ENCODE measurements at places on chromosomes 3 and 15.
A peak's percentile ranks its signal among the peaks of the same experiment; 100 is the strongest.

DNA sequence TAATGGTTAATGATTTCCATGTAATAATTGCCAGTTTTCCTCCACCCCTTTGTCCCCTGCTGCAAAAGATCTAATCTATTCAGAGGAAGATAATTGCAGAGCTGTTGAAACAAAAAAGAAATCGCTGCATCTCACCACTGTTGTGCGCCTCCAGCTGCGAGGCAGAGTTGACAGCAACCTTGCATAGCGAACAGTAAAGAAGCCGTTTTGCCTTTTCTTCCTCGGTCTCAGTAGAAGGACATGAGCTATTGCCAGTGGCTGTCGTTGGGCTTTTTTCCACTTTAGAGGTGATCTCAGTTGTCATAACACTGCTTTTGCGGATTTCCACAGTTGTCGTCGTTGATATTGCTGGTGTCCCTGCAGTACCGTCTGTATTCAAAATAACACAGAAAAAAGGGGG, 314.2 kb downstream of the ZNF385D start:
- DNase-seq = no peak

GRCh38 chr15:69055251-69055650, 40.8 kb downstream of the NOX5 start:
- no peak for DNase-seq

DNA sequence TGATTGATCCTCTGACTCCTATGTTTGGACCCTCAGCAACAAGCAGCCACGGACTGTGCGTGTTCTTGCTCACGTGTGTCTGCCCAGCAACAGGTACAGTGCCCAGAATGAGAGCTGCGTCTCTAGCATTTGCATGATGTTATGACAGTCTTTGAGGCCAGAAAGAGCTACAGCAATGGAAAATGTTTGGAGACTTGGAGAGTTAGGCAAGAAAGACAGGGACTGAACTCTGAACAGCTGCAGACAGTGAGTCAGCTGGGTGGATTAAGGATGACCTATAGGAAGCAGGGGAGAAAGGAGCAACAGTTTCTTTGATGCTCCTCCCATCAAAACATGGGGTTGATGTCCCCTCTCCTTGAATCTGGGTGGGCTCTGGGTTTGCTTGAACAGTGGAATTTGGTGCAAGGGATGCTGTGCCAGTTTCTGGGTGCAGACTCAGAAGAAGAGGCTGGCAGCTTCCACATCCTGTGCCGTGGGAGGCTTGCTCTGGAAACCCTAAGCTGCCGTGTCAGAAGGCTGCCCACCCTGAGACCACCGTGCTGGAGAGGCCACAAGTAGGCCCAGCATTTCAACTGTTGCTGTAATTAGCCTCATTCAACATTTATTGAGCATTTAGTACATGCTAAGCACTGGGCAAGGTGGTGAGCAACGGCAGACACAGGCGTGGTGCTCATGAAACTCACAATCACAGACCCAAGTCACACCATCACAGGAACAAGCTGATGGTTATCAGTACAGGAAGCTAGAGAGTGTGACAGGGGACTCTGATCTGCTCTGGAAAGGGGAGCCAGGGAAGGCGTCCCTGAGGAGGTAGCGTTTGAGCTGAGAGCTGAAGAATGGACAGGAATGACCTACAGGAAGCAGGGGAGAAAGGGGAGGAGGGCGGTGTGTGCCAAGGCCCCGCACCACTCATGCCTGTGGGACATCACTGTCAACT, 21.7 kb downstream of the CCR9 start:
- peak; percentile 48 for DNase-seq

- DNase-seq = no peak
Observed at GRCh38 chr3:6640907-6641306, 220.0 kb upstream of the GRM7 start.

DNA sequence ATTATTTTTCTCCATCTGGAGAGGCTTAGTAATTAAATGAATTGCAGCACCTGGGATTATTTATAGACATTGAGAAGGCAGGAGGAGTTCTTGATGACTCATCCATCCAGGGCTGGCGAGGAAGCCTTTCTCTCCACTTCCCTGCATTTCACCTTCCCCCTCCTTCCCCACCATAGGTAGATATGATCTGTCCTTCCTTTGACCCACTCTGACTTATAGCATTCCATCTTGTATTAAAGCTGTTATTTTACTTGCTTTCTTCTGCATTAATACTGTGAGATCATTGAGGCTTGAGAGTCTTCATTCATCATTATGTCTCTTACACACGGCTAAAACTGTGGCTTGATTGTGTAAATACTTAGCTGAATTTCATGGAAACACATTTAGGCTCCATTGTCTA, 288.8 kb downstream of the FEZF2 start:
- DNase-seq = peak; percentile 64

DNA sequence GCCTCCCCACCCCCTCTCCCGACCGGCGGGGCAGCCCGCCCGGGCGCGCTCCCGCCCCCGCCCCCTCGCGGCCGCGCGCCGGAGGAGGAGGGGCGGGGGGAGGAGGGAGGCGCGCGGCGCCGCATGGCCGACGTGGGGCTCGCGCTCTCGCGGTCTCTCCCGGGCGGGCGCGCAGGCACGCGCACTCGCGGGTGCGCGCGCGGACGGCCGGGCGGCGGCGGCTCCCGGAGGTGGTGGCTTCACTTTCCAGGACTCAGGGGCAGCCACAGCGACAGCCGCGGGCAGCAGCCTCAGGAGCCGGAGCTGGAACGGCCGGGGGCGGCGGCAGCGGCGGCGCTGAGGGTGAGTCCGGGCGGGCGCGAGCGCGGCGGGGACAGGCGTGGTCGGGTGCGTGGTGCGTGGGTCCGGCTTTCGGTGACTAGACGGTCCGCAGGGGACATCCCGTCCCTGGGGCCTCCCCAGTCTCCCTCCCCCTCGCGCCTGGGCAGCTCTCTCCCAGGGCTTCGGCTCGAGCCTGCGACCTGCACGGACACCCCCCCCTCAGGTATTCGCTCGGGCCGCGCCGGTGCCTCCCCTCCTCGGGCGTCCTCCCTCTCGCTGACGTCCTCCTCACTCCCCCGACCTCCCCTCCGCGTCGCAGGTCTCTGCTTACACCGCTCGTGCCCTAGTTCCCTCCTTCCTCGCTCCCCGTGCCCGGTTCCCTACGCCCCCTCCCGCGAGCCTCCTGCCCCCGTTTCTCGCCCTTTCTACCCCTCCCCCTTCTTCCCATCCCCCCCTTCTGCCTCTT, at the start of gene UBE2E2:
Gene UBE2E2, plus strand, starts transcription at position 407 of the 787 bp plus-strand sequence.
- peak; percentile 58 for DNase-seq

DNA sequence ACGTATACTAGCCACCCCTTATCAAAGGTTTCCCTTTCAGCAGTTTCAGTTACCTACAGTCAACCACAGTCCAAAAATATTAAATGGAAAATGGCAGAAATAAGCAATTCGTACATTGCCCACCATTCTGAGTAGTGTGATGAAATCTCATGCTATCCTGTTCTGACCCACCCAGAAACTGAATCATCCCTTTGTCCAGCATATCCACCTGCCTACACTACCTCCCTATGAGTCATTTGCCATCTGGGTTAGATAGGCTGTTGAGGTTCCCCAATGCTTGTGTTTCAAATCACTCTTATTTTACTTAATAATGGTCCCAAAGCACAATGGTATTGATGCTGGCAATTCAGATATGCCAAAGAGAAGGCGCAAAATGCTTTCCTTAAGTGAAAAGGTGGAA, 15.3 kb upstream of the PHC3 start:
- peak; percentile 1 for DNase-seq

DNA sequence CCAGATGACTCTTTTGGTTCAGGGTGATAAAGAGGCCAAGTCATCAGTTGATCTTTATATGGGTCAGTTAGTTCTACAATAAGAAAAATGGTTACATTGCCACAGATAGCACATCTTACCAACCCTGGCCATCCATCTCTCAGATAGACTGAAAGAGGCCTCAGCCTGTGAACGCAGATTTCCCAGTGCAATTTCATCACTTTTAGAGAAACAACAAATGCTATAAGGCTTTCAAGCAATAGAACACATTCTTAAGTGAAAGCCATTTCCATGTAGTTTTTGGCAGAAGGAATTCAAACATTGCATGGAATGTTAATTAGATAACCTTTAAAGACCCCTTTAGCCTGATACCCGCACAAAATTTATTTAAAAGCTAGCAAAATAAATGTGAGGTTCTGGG, 200.6 kb upstream of the ZBTB20 start:
- DNase-seq = no peak

DNA sequence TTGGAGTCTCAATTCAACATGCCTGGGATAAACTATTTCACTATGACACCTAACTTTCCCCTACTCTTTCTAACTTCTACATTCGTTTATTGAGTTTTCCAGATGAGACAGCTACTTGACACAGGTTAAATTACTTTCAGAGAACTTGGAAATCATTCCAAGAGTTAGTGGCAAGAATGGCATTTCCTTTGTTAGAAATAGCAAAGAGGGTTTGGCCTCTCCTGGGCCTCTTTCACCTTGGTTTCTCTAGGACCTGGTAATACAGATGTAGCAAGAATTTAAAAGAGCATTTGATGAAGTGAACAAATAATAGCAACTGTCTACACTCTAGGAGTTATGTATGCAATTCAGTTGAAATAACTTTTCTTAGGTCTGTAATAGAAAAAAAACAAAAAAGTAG, 748.9 kb downstream of the MECOM start:
- DNase-seq = peak; percentile 29

- DNase-seq = no peak
Observed at GRCh38 chr3:36309092-36309491, 71.2 kb upstream of the STAC start.

- no peak for DNase-seq
Observed at GRCh38 chr3:90069748-90070147, 962.3 kb downstream of the EPHA3 start.

DNA sequence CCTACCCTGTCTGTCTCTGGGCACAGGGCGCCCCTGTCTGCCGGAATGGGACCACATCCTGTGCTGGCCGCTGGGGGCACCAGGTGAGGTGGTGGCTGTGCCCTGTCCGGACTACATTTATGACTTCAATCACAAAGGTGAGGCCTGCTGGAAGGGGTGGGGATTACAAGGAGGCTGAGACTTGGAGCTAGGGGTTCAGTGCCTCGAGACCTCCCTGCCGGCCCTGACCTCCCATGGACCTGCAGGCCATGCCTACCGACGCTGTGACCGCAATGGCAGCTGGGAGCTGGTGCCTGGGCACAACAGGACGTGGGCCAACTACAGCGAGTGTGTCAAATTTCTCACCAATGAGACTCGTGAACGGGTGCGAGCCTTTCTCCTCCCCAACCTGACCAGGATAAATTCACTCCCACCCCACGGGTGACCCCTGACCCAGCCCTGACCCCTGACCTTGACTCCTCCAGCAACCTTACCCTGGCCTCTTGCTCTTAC, 20.4 kb downstream of the PTH1R start:
- DNase-seq = no peak

DNA sequence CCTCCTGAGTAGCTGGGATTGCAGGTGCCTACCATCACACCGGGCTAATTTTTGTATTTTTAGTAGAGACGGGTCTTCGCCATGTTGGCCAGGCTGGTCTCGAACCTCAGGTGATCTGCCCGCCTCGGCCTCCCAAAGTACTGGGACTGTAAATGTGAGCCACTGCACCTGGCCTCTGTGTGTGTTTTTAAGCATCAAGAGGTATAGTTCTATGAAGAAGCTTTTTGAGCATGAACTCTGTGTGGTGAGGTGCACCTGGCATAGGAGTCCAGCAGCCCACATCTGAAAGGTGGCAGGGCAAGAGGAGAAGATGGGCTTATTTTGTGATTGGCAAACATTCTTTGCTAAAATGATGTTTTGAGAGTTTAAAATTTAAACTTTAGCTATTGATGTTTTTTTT, 118.0 kb downstream of the DGKG start:
- no peak for DNase-seq

DNA sequence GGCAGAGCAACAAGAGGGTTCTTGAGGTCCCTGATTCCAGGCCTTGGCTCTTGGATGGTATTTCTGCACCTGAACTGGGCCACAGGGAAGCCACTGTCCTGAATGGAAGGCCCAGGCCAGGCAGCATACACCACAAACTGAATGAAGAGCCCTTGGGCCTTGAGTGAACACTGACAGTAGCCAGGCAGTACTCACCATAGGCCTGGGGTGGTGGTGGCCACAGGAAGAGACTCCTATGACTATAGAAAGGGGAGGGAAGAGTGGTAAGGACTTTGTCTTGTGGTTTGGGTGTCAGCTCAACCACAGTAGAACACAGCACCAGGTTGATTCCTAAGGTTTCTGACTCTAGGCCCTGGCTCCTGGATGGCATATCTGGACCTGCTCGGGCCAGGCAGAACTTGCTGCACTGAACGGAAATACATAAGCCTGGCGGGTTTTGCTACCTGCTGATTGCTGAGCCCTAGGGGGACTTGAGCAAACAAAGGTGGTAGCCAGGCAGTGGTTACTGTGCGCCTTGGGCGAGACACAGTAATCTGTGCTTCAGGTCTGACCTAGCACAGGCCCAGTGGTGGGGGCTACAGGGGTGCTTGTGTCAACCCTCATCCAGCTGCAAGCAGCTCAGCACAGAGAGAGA, 241.4 kb downstream of the ISL2 start:
- DNase-seq = no peak

- peak; percentile 9 for DNase-seq
Observed at GRCh38 chr15:33425142-33425541, 114.4 kb downstream of the RYR3 start.

- no peak for DNase-seq
Observed at GRCh38 chr3:13661121-13661520, 112.2 kb downstream of the FBLN2 start.

GRCh38 chr3:46859001-46859710, 4.1 kb downstream of the MYL3 start:
- no peak for DNase-seq

GRCh38 chr15:42984493-42985034, 64.0 kb upstream of the TTBK2 start:
- no peak for DNase-seq

DNA sequence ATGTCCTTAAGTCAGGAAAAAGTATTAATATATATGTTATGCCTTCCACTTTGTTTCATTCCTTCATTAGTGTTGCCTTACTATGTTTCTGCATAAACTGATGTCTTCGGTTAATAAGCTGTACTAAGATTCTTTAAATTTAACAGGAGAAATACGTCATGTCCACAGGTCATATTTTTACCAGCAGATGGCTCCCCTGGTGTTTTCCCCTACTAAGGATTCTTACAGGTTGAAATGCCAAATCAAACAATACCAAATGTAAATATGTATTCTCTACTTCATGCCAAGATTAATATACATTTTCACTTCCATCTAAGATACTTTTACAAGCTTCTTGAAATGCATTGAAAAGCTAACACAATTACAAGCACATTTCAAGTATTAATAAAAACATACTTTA, 1602.1 kb downstream of the SI start:
- DNase-seq = no peak

DNA sequence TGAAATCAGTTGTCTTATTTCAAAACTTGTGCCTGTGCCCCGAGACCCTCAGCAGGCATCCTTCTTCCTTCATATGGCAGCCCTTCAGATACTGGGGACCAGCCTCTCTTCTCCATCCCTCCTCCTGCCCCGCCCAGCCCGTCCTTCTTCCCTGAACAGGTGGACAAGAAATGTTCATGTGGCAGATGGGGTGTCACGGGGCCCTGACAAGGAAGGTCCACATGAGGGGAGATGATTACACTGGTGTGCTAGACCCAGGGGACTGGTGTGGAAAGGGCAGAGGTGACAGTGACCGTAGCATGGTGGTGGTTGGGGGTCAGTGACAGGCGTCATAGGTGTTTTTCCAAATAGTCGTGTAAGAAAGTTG, 150.9 kb downstream of the CHDH start:
- no peak for DNase-seq
